Left ventricle myocardium inferior (tissue), 1 donor: ENCODE measurements at places on chromosomes 2 and 18. TPM values are rescaled to one million over a fixed set of nuclear protein-coding genes. Genes with fewer than 3 reads are reported as not detected.

DNA sequence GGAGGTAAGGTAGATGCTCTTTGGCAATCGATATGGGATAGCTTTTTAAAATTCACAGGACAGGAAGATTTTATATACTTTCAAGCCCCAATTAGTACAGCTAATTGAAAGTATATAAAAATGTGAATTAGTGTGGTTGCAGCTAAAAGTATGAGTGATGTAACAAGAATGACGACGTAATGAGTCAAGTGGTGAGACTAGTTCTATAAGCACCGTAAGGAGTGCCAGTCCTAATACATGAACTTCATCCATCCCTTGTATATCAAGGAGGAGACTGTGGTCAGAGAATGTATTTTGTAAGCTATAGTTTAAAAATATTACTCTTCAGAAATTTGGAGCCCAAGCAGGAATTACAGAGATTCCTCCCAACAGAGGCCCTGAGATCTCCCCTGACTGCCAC is 25.8 kb downstream of the DNAJC27 start:
- no peak overlapping the region for H3K27ac ChIP-seq
- H3K4me1 ChIP-seq: peaks cover 13% of the 10 kb centered on the region
- H3K36me3 ChIP-seq: peaks cover 40% of the 10 kb centered on the region
- H3K27me3 ChIP-seq: no peaks in the 10 kb centered on the region
- no peak overlapping the region for H3K4me3 ChIP-seq
- DNase-seq: no peak

GRCh38 chr2:98086491-98087446 is at the start of gene VWA3B:
Gene VWA3B, plus strand, starts transcription at chr2:98087167. Its CDS starts 5,926 bp downstream, at chr2:98093093.
- peaks cover 43% of the 10 kb centered on the region for H3K27me3 ChIP-seq
- peaks cover 19% of the 10 kb centered on the region for H3K4me1 ChIP-seq
- H3K36me3 ChIP-seq: no peaks in the 10 kb centered on the region
- DNase-seq: peak; percentile 70

DNA sequence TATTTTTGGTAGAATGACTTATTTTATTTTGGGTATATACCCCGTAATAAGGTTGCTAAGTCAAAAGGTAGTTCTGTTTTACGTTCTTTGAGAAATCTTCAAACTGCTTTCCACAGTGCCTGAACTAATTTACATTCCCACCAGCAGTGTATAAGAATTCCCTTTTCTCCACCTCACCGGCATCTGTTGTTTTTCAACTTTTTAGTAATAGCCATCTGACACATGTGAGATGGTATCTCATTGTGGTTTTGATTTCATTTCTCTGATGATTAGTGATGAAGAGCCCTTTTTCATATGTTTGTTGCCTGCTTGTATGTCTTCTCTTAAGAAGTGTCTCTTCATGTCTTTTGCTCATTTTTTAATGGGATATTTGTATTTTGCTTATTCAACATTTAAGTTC is 215.2 kb upstream of the TFPI start:
- H3K27ac ChIP-seq: no peak overlapping the region
- no peak overlapping the region for H3K4me3 ChIP-seq
- H3K4me1 ChIP-seq: no peaks in the 10 kb centered on the region
- no peaks in the 10 kb centered on the region for H3K36me3 ChIP-seq
- H3K27me3 ChIP-seq: no peaks in the 10 kb centered on the region
- DNase-seq: no peak

GRCh38 chr2:33130054-33130447 is 183.3 kb downstream of the LTBP1 start:
- no peak overlapping the region for H3K4me3 ChIP-seq
- peaks cover 43% of the 10 kb centered on the region for H3K4me1 ChIP-seq
- no peak for DNase-seq
- H3K27ac ChIP-seq: peak overlapping the region; percentile 45

- H3K36me3 ChIP-seq: no peaks in the 10 kb centered on the region
- H3K4me3 ChIP-seq: no peak overlapping the region
- no peak for DNase-seq
- peaks cover 16% of the 10 kb centered on the region for H3K27me3 ChIP-seq
- H3K27ac ChIP-seq: no peak overlapping the region
Observed at GRCh38 chr2:121129692-121130091, 155.3 kb downstream of the TFCP2L1 start.

DNA sequence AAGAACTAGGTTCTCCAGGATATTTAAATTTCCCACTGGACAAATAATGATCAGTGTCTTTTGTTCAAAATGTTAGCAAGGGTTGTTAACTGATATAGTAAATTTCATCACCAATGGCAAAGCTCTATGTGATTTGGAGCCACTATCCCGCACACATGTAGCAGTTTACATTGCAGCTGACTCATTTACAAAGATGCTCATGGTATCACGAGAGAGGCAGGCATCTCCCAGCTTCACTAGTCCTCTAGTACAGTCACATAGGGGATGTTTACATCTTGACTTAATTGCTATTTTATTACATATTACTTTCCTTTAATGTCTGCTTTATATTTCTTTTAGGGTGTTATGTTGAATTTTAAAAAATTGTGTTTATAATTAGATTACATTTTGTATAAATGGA is 30.7 kb downstream of the KCNE4 start:
- no peaks in the 10 kb centered on the region for H3K36me3 ChIP-seq
- DNase-seq: no peak
- H3K27me3 ChIP-seq: no peaks in the 10 kb centered on the region

DNA sequence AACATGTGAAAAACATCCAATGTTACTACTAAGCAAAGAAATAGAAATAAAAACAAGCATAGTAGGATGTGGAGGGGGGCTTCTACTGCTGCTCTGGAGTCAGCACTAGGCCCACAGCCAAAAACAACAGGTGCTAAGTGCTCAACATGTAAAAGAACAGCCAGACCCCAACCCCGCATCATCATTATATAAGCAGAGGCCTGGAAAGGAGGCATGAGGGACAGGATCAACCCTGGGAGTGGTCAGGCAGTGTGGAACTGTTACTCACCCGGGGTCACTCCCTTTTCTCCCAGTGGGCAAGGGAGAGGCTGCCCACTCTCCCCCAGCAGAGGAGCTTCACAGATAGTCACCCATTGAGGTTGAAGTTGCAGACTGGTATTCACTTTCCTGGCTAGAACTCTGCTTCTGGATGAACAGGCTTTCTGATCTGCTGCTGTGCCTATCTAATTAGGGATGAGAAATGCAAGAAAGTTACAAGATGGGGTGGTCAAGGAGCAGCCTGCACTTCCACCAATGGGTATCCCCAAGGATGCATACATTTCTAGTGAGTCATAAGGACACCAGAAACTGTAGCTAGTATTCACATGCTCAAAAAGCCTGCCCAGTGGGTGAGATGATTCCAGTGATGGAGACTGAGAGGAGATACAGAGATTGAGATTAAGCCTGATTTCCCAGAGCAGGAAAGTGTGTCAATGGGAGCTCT is 480.1 kb upstream of the TCF4 start:
- H3K27me3 ChIP-seq: no peaks in the 10 kb centered on the region
- DNase-seq: no peak
- no peak overlapping the region for H3K4me3 ChIP-seq
- H3K4me1 ChIP-seq: peaks cover 25% of the 10 kb centered on the region
- H3K27ac ChIP-seq: peak overlapping the region; percentile 71

- H3K27me3 ChIP-seq: no peaks in the 10 kb centered on the region
- DNase-seq: no peak
- H3K27ac ChIP-seq: no peak overlapping the region
- H3K4me3 ChIP-seq: no peak overlapping the region
- peaks cover 20% of the 10 kb centered on the region for H3K36me3 ChIP-seq
Observed at GRCh38 chr2:47485751-47486300, 82.9 kb downstream of the MSH2 start.

- peaks cover 54% of the 10 kb centered on the region for H3K27me3 ChIP-seq
- H3K27ac ChIP-seq: no peak overlapping the region
- H3K36me3 ChIP-seq: no peaks in the 10 kb centered on the region
- no peak overlapping the region for H3K4me3 ChIP-seq
- no peak for DNase-seq
- peaks cover 27% of the 10 kb centered on the region for H3K4me1 ChIP-seq
Observed at GRCh38 chr2:23520256-23520655, 135.3 kb downstream of the KLHL29 start.

DNA sequence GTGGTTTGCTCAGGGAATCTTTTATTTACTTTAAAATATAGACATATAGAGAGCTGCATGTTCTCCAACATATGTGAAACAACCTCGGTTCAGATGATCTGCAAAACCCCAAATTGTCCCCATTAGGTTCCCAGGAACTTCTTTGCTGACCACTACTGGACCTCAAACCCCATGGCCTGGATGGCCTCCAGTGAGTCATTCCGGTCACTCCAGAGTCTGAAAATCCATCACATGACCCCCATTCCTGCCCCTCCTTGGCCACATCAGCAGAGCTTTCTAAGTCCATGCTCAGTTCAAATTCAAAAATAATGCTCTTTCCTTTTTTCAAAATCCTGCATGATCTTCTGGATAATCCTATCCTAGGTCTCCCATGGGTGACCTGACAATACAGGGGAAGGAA is 271.0 kb downstream of the TNS1 start:
- H3K4me1 ChIP-seq: peaks cover 64% of the 10 kb centered on the region
- H3K27ac ChIP-seq: no peak overlapping the region
- H3K27me3 ChIP-seq: no peaks in the 10 kb centered on the region
- H3K36me3 ChIP-seq: no peaks in the 10 kb centered on the region
- no peak for DNase-seq
- H3K4me3 ChIP-seq: no peak overlapping the region

- H3K4me1 ChIP-seq: no peaks in the 10 kb centered on the region
- H3K27me3 ChIP-seq: no peaks in the 10 kb centered on the region
- no peak for DNase-seq
- no peak overlapping the region for H3K27ac ChIP-seq
- H3K4me3 ChIP-seq: no peak overlapping the region
- H3K36me3 ChIP-seq: no peaks in the 10 kb centered on the region
Observed at GRCh38 chr2:78754930-78755329, 270.6 kb upstream of the REG3G start.

GRCh38 chr2:104897515-104898184 is 43.7 kb downstream of the POU3F3 start:
- peaks cover 75% of the 10 kb centered on the region for H3K27me3 ChIP-seq
- no peak for DNase-seq
- H3K4me1 ChIP-seq: no peaks in the 10 kb centered on the region

DNA sequence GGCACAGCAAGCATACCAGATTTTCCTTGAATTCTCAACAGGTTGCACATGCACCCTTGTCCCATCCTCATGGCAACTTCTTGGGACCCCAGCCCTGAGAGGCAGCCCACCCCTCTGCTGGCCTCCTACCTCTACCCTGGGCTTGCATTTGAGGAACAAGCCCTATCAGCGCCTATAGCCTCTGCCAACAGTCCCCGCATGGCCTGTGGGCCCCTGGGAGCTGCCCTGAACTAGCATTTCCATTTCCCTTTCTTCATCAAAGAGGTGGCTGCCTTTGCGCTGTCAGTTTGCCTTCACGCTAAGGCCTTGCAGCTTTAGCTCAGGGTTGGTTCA is 5.4 kb upstream of the ZAP70 start:
- no peak for DNase-seq
- peaks cover 4% of the 10 kb centered on the region for H3K27me3 ChIP-seq

GRCh38 chr2:226905718-226906117 is 69.9 kb downstream of the RHBDD1 start:
- no peaks in the 10 kb centered on the region for H3K27me3 ChIP-seq

DNA sequence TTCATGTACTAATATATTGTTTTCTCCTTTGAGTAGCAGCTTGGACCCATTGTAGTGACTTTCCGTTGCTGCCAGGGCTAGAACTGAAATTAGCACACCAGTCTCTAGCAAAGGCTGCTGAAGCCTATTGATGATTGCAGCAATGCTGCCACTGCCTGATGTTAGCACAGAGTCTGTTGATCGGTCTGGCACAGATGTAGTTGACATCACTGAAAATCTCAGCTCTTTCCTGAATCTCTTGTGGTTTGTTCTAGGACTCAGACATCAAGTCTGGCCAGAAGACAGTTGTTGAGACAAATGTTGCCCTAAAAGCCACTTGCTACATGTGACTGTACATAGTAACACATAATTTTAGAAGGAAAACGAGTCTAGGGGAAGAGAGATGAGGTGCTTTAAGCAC is 47.2 kb downstream of the VAPA start:
- no peaks in the 10 kb centered on the region for H3K36me3 ChIP-seq
- no peak for DNase-seq
- H3K4me1 ChIP-seq: peaks cover 21% of the 10 kb centered on the region
- H3K27ac ChIP-seq: no peak overlapping the region

GRCh38 chr2:98465456-98466226 is 21.0 kb downstream of the INPP4A start:
- H3K27me3 ChIP-seq: no peaks in the 10 kb centered on the region
- peak; percentile 81 for DNase-seq
- H3K4me3 ChIP-seq: peak overlapping the region; percentile 0
- peaks cover 50% of the 10 kb centered on the region for H3K4me1 ChIP-seq
- H3K36me3 ChIP-seq: no peaks in the 10 kb centered on the region
- peak overlapping the region; percentile 84 for H3K27ac ChIP-seq

- no peak overlapping the region for H3K4me3 ChIP-seq
- H3K4me1 ChIP-seq: peaks cover 24% of the 10 kb centered on the region
- H3K27ac ChIP-seq: peak overlapping the region; percentile 47
Observed at GRCh38 chr2:111967018-111967417, 68.6 kb downstream of the MERTK start.

- no peak overlapping the region for H3K4me3 ChIP-seq
- H3K4me1 ChIP-seq: peaks cover 42% of the 10 kb centered on the region
- H3K27me3 ChIP-seq: no peaks in the 10 kb centered on the region
Observed at GRCh38 chr18:26456070-26456491, 92.3 kb downstream of the KCTD1 start.

GRCh38 chr2:218202266-218202665 is 14.7 kb upstream of the ARPC2 start:
- no peaks in the 10 kb centered on the region for H3K36me3 ChIP-seq
- no peak overlapping the region for H3K4me3 ChIP-seq
- DNase-seq: no peak
- H3K4me1 ChIP-seq: no peaks in the 10 kb centered on the region
- H3K27me3 ChIP-seq: peaks cover 12% of the 10 kb centered on the region
- no peak overlapping the region for H3K27ac ChIP-seq

DNA sequence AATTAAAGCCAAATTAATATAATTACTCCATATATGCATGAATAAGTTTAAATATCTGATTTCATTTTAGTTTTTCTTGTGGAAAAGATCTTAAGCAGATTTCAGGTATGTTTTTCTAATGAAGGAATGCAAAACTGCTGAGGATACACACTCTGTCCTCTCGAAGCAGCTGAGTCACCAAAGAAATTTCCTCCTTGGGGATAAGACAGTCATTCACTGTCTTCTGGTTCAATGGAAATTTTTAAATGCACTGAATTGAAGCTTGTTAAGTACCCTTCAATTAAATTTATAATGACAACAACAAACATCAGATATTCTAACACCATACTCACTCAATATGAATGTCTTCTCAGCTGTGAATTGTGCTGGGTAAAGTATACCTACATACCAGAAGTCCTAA is 101.5 kb upstream of the DNER start:
- no peak for DNase-seq
- H3K27me3 ChIP-seq: no peaks in the 10 kb centered on the region
- peaks cover 81% of the 10 kb centered on the region for H3K36me3 ChIP-seq
- H3K4me1 ChIP-seq: peaks cover 10% of the 10 kb centered on the region

GRCh38 chr2:159270744-159271379 is 15.6 kb downstream of the WDSUB1 start:
- no peak overlapping the region for H3K4me3 ChIP-seq
- H3K27ac ChIP-seq: no peak overlapping the region
- no peak for DNase-seq
- H3K4me1 ChIP-seq: peaks cover 17% of the 10 kb centered on the region
- peaks cover 38% of the 10 kb centered on the region for H3K36me3 ChIP-seq

ZAP70 gene
- total RNA-seq: 0.55 TPM

LYG1 gene
- 0.58 TPM for total RNA-seq

DPP4 gene
- total RNA-seq: 4.4 TPM

KCNE4 gene
- total RNA-seq: 3.1 TPM

MRO gene
- total RNA-seq: 3.8 TPM

CCDC74B gene
- total RNA-seq: 0.44 TPM

CNRIP1 gene
- 8.0 TPM for total RNA-seq

NR4A2 gene
- 0.88 TPM for total RNA-seq

ABCG8 gene
- total RNA-seq: not detected

PELI1 gene
- total RNA-seq: 6.6 TPM
